ENCODE measurements at places on chromosomes 2 and 18.

GRCh38 chr2:106156305-106157296, 37.5 kb downstream of the UXS1 start:
- peak; percentile 31 for DNase-seq

- DNase-seq = peak; percentile 23
Observed at GRCh38 chr2:207448006-207448405, 81.8 kb upstream of the CREB1 start.

DNA sequence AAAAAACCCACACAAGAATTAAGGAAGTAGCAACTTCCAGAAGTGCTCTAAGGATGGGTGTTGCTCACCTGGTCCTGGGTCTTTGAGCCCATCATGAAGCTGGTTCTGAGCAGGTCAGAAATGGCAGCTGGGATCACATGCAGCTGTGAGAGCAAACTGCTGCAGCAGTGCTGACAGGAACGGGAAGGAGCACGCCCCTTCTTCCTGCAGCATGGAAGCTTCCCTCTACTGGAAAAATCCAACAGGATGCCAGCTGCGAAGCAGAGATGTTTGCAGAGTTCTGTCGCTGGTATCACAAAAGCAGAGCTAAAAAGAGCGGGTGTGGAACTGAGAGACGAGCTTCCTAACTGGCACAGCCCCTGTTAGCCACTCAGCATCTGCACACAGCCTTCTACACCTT, 33.7 kb downstream of the EIF4E2 start:
- no peak for DNase-seq

GRCh38 chr2:696463-696862, 19.3 kb upstream of the TMEM18 start:
- DNase-seq = no peak

DNA sequence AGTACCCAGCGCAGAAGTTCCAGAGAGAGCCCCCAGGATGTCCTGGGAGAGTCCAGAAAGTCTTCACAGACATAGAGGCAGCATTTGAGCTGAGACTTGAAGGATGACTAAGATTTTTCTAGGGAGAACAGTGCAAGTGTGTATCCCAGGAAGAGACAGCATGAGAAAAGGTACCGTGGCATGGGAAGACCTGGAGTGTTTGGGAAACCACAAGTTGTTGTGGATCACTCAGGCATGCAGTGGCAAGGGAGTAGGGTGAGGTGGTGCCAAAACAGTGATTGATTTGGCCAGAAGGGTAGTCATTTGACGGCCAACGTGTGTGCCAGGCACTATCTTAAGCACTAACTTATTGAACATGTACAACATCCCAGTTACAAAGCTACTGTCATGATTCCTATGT, 24.5 kb upstream of the KCNK3 start:
- no peak for DNase-seq

- peak; percentile 75 for DNase-seq
Observed at GRCh38 chr2:39778775-39779340, at the start of gene THUMPD2. THUMPD2 (minus strand) TSS chr2:39779258; CDS start chr2:39779239, 19 bp downstream.
